ENCODE measurements at places on chromosomes 11 and 22. TPM values are rescaled to one million over a fixed set of nuclear protein-coding genes. Genes with fewer than 3 reads are reported as not detected.

DNA sequence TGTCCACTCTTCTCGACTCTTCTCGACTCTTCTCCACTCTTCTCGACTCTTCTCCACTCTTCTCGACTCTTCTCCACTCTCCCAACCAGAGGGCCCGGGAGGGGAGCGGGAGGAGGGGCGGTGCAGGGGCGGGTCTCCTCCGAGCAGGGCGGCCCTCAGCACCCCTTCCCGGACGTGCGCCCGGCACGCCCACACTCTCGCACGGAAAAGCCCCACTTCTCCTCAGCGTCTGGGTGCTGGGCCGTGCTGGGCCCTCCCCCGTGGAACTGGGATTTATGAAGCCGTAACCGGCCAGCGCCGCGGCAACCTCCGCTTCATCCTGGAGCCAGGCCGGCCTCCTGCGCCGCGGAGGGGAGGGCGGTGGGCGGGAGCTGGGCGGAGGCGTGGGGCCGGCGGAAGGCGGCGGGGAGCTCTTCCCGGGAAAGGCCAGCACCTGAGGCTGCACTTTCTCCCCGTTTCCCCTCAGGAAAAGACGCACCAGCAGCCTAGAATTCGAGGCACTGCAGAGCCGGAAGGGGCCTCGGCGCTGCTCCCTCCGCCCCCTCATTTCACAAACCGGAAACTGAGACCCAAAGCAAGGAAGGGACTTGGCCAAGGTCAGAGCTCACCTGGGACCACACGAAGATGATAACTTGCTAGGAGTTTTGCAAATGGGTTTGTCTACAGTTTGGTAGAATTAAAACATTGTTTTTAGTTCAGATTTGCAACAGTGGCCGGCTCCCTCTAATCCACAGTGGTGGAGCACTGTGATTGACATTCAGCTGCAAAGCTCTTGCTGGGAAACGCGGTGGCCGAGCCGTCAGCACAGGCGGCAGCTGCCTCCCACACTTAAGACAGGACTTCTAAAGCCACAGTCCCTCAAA is 31.6 kb upstream of the JAM3 start:
- DNase-seq: no peak

DNA sequence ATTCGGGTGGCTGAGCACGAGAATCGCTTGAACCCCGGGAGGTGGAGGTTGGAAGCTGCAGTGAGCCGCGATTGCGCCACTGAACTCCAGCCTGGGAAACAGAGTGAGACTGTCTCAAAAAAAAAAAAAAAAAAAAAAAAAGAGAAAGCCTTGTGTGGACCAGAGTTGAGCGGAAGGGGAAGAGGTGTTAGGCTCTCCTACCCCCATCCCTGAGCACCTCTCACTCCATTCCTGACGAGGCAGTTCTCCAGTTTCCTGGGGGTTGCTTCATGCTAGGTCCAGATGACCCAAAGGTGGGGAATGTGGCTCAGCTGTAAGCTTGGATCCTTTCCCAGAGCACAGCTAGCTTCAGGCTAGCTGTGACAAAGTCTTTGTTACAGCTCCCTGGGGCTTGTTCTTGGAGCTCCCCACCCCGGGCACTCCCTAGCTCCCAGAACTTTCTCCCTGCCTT is 8.8 kb upstream of the DNAL4 start:
- DNase-seq: peak; percentile 47

GRCh38 chr11:93221539-93221938 is 23.7 kb upstream of the SLC36A4 start:
- no peak for DNase-seq

DNA sequence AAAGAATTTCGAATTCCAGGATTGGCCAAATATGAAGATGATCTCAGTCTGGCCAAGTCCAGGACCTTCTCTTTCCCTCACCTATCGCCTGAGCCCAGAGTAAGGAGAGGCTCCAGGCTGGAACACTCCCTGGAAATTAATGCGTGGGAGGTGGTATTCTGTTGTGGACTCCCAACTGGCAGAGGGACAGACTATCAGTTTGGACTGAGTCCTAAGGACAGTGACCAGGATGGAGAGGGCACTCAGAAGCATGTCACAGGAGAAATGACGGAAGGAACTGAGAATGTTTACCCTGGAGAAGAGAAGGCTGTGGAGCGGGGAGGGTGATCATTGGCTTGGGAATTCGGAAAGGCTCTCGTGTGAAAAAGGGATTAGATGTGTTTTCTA is 84.4 kb downstream of the RPL27A start:
- DNase-seq: no peak

DNA sequence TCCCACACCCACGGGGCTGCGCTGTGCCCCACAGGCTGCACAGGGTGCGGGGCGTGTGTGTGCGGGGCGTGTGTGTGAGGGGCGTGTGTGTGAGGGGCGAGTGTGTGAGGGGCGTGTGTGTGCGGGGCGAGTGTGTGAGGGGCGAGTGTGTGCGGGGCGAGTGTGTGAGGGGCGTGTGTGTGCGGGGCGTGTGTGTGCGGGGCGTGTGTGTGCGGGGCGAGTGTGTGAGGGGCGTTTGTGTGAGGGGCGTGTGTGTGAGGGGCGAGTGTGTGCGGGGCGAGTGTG is 86.7 kb downstream of the WNT7B start:
- no peak for DNase-seq

- DNase-seq: no peak
These were observed 113.8 kb downstream of the NECTIN1 start for GRCh38 chr11:119615003-119615881.

DNA sequence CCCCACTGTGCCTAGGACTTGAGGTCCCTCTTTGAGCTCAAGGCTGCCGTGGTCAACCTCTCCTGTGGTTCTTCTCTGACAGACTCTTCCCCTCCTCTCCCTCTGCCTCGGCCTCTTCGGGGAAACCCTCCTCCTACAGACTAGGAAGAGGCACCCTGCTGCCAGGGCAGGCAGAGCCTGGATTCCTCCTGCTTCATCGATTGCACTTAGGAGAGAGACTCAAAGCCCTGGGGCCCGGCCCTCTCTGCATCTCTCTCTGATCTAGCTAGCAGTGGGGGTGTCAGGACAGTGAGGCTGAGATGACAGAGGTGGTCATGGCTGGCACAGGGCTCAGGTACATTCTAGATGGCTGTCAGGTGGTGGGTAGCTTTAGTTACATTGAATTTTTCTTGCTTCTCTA is 63.6 kb upstream of the EMID1 start:
- no peak for DNase-seq

DNA sequence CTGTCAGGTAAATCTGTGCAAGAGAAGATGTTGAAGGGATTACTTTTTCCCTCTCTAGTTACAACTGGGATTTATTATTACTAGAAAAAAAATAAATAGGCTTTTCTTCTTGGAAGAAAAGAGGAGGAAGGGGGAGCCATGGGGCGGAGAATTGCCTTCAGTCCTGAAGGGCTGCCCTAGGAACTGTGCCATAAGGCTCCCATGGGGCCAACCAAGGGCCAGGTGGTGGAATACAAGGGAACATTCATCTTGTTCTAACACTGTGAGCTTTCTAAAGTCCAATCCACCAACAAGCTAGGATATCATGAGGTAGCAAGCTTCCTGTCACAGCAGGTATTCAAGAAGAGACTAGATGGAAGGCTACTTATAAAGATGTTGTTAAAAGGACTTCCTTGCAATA is 24.8 kb upstream of the NRIP3 start:
- DNase-seq: no peak

- DNase-seq: no peak
These were observed 43.3 kb downstream of the CCDC83 start for GRCh38 chr11:85898456-85898855.

DNA sequence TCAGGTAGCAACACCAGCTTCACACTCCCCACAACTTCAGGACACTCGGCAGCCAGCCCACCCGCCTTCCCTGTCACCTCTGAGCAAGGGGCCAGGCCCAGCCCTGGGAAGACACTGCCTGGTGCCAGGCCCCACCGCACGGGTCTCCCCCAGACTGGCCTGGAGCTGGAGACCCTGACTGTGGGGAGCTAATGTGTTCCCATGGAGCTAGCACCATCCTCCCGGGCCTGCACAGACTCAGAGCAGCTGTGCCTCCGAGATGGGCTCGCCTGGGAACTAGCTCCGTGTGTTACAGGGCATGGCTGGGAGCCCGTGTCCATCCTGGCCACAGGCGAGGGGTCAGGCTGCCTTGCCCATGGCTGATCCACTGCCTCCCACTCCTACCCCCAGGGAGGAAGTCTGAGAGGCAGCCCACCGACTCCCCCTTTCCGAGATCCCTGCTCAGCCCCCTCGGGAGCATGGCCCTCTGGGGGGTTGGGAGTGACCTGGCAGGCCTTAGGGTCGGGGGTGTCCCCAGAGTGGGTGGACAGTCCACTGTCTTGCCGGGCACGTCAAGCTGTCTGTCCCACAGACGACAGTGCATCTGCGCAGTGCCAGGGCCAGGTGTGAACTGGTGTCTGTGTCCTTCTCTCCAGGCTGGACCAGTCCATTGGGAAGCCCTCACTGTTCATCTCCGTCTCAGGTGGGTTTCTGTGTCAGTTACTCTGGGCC is 76.7 kb upstream of the KCNQ1OT1 start:
- no peak for DNase-seq

GRCh38 chr11:98728421-98728820 is 292.3 kb upstream of the CNTN5 start:
- no peak for DNase-seq

DNA sequence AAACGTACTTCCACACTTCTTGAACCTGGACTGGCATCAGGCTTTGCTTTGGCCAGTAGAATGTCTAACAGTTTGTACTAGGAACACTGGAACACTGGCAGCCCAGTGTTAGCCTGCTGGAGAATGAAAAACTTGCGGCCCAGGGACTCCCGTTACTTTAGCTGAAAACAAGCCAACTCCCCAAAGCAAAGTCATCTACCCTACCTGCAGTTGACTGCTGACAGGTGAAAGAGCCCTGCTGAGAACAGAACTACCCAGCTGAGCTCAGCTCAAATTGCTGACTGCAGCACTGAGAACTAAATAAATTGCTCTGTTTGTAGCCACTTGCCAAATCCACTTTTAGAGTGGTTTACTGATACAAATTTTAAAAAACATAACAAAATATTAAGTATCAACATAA is 342.5 kb downstream of the LRRC4C start:
- DNase-seq: no peak

- DNase-seq: no peak
These were observed 37.3 kb downstream of the PAMR1 start for GRCh38 chr11:35488117-35488516.

Gene CABP4
- polyA plus RNA-seq: 1.1 TPM

Gene CDKN1C
- 213 TPM for polyA plus RNA-seq

Gene KLHL35
- 5.7 TPM for polyA plus RNA-seq

Gene APOBEC3F
- polyA plus RNA-seq: 2.8 TPM

Gene OR8K3
- polyA plus RNA-seq: not detected

Gene ABCG4
- 0.14 TPM for polyA plus RNA-seq

Gene SERPIND1
- polyA plus RNA-seq: not detected

Gene ANGPTL5
- polyA plus RNA-seq: 0.38 TPM

Gene NCR3LG1
- 0.29 TPM for polyA plus RNA-seq

Gene HTR3A
- 0.24 TPM for polyA plus RNA-seq

Gene CBLIF
- not detected for polyA plus RNA-seq

Gene UBQLN3
- polyA plus RNA-seq: not detected

Gene ART1
- polyA plus RNA-seq: 7.2 TPM

Gene MRGPRE
- not detected for polyA plus RNA-seq

Gene MS4A14
- 0.48 TPM for polyA plus RNA-seq
